H9 (cell line): ENCODE measurements at places on chromosomes 11 and 22.

- DNase-seq, result no peak
Observed at GRCh38 chr11:67230406-67230805, 35.9 kb upstream of the GRK2 start.

- DNase-seq, result no peak
Observed at GRCh38 chr22:48253573-48253972, 1491.1 kb downstream of the TBC1D22A start.

DNA sequence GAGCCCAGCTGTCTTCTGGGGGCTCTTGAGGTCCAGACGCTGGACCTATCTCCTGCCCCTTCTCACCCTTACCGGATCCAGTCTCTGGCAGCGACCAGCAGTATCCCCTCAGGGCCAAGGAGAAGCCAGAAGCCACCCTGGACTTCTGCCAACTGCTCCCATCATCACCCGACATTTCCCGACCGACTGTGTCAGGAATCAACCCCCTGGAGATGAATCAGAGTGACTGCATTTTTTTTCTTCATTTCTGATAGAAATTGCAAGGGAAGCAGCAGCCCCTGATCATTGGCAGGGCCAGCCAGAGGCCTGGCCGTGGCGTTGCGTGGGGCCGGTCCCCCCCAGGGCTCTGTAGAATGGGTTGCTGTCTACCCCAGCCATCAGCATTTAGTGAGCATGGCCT lies 5.2 kb upstream of the LIF start:
- DNase-seq, result no peak

GRCh38 chr22:26893173-26894110 lies 236.1 kb downstream of the MIAT start:
- peak; percentile 41 for DNase-seq

GRCh38 chr11:82082976-82083375 lies 650.7 kb downstream of the FAM181B start:
- DNase-seq, result no peak

DNA sequence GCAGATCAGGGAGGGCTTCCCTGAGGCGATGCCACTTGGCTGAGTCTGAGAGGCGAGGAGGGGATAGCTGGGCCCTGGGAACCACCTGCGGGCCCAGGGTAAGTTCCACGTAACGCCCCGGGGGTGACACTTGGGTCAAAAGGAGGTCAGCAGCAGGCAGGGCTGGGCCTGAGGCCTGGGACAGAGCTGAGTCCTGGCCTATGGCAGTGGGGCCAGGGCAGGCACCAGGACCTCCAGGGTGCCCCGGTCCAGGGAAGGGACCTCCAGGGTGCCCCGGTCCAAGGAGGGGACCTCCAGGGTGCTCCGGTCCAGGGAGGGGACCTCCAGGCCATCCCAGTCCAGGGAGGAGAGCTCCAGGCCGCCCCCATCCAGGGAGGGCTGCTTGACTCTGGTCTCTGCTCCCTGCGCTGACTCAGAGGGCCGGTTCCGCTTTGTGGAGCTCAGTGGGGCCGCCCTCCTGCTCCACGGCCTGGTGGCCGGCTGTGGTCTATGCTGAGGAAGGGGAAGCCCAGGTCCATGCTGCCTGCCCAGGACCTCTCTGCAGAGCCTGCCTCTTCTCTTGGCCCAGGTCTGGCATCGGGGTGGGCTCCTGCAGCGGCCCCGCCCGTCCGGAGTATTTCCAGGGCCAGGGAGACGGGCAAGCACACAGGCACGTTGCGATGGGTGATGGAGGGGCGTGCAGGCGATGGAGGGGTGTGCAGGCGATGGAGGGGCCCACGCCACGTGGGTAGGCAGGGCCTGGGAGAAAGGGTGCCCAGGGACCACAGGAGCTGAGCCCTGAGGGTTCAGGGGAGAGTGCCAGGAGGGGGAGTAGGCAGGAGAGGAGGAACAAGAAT lies 19.5 kb upstream of the WNT7B start:
- DNase-seq, result no peak

GRCh38 chr22:47692811-47693210 lies 930.4 kb downstream of the TBC1D22A start:
- no peak for DNase-seq

DNA sequence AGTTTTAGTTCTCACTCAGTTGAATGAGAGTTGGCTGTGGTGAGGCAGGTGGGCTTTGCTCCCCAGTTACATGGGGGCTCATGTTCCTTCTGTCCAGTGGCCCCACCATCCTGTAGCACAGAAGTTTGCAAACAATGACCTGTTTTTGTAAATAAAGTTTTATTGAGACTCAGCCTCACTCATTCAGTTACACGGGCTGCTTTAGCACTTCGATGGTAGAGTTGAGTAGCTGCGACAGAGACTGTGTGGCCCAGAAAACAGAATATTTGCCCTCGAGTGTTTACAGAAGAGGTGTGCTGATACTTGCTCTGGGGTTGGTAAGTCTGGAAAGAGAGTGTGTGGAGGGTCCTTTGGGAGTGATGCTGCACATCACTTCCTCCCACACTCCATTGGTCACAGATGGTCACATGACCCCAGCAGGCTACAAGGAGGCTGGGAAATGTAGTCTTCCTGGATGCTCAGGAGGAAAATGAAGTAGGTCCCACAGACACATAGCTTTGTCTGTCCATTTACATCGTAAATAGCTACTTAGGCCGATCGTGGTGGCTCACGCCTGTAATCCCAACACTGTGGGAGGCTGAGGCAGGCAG lies 34.6 kb downstream of the IFT27 start:
- peak; percentile 54 for DNase-seq

DNA sequence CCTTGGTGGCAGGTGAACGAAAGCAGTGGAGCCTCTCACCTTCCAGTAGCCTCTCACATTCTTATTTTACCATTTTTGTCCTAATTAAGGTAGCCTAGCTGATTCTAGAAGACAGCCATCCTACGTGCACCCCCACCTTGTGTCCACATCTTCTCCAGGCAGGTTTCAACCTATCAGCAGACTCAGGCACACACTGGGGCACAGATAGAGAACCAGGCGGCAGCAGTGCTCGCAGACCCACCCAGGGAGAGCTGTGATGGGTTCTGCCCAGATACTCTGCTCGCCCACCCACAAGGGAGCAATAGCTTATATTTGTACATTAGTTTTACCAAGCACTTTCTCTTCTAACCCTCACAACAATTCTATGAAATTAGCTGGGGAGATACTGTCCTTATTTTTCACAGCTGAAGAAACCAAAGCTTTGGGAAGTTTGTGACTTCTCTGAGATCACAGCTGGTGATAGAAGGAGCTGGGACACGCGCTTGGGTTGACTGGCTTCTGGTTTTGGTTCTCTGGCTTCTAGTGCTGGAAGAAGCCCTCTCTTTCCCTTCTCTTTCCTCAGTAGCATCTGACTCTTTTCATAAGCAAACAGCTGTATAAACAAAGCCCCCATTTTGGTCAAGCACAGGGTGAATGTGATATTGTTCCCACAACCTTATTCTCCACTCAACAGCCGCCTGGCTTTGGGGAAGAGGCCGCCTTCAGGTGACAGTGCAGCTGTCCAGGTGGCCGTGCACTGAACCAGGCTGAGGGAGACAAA lies 36.9 kb downstream of the PPP2R1B start:
- no peak for DNase-seq

DNA sequence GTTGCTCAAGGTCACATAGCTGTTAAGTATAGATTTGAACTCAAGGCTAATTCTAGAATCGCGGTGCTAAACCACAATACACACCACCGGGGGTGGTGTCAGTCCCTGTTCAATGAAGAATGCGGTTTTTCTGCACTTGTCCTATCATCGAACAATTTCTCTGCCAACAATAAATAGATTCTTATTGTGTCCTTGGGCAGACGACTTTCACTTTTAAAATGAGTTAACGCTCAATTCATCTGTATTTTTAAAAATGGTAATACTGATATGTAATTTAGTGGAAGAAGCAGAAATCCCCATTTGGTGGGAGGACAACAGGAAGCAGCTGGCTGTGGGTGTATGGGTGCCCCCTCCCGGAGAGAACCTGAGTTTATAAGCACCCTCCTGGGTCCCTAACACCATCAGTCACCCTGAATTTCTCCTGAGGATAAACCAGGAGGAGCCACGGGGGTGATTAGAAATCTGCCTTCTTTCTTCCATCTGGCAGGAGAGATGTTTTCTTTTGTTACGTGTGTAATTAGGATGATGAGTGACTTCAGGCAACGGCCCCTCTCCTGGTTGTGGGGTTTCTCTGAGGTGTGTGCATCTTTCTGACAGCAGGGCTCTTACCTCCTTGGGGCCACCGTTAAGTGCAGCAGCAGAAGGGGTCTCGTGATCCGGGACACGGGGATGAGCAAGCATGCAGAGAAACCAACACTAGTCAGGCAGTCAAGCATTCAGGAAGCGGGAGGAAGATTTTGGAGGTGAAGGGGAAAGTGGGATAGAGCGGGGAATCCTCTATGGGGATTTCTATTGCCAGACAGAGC lies 87.7 kb downstream of the GRAMD1B start:
- no peak for DNase-seq

- DNase-seq, result no peak
Observed at GRCh38 chr11:9030601-9031000, 26.8 kb upstream of the NRIP3 start.

GRCh38 chr11:66262191-66262590 lies 6.2 kb upstream of the RAB1B start:
- DNase-seq, result no peak

DNA sequence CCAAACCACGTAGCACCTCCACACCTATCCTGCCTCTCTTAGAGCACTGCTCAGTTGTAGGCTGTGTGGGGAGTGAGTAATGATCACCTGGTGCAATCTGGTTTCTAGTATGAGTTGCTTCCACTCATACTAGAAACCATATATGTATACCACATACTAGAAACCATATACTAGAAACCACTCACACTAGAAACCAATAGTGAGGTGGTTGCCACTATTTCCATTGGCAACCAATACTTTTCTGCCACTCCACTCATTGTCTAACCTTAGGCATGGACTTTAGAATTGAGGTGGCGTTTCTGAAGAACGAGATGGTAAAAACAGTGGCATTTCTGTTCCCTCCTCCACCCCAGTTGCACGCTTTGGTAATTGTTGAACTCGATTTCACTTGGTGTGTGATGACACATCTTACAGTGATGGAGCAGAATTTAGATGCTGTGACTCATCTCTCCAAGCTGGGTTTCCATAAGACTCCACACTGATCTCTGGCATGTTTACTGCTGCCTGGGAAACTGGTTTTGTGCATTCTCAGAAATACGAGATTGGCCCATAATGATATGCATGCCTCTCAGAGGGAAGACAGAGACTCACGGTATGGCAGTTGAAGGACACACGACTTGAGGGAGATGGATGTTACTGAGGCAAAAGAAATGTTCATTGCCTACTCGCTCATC lies 82.9 kb downstream of the KIRREL3 start:
- DNase-seq, result peak; percentile 16

DNA sequence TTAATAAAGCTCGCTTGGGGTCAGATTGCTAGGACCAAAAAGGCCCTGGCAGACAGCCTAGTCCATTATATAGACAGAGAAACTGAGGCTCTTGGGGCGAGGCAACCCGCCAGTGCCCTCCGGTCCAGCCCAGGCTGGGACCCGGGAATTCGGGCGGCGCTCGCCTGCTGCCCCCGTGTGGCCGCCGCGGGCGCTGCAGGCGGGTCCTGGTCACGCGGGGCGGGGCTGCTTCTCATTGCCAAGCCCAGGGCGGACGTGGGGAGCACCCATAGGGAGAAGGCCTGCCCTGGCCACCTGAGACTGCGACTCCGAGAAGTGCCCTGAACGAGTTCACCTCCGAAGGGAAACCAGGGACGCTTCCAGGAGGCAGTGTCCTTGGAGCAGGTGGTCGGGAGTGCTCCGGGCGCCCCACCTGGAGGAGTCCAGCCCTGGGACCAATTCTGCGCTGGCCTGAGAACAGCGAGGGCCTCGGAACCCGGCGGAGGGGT lies 36.0 kb upstream of the CSNK1E start:
- peak; percentile 80 for DNase-seq

GRCh38 chr11:102138670-102139069 lies 28.4 kb downstream of the YAP1 start:
- DNase-seq, result no peak

GRCh38 chr11:113567867-113568544 lies 92.8 kb upstream of the DRD2 start:
- DNase-seq, result no peak

DNA sequence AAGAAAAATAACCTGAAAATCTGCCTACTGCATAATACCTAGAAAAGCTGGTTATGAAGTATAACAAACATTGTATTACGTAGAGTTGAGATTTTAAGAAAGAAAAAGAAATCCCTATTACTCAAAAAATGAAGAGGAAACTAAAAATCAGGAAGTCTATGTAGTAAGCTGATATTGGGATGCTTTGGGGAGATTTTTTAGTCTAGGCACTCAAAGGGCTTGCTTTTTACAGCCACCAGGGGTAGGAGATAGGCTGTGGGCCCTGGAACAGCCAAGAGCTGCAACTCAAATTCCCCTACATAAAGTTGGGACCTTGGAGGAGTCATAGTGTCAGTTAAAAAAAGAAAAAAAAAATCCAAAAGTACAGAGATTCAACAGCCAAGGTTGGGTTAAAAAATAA lies 90.4 kb downstream of the RELT start:
- DNase-seq, result no peak

DNA sequence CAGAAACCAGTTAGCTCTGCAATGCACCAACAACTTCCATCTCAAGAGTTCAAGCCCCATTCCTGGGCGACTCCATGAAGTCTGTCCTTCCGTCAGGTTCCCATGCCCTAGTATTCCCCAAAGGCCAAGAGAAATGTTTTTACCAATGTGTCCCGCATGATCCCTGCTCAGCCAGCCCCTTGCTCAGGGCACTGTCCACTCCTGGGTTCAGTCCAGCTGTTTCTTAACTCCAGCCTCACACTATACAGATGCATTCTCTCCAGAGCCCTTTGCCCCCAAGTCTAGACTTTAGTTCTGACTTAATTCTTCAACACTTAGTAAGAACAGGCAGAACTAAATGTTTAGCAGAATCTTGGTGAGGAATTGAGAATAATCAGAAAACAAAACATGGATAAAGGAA lies 497.5 kb downstream of the SOX6 start:
- DNase-seq, result no peak

GRCh38 chr11:57648801-57649735 lies 644 bp downstream of the YPEL4 start:
- DNase-seq, result peak; percentile 62

- DNase-seq, result no peak
Observed at GRCh38 chr22:47779474-47779873, 1017.0 kb downstream of the TBC1D22A start.

- no peak for DNase-seq
Observed at GRCh38 chr11:74806267-74806666, 57.6 kb downstream of the RNF169 start.

DNA sequence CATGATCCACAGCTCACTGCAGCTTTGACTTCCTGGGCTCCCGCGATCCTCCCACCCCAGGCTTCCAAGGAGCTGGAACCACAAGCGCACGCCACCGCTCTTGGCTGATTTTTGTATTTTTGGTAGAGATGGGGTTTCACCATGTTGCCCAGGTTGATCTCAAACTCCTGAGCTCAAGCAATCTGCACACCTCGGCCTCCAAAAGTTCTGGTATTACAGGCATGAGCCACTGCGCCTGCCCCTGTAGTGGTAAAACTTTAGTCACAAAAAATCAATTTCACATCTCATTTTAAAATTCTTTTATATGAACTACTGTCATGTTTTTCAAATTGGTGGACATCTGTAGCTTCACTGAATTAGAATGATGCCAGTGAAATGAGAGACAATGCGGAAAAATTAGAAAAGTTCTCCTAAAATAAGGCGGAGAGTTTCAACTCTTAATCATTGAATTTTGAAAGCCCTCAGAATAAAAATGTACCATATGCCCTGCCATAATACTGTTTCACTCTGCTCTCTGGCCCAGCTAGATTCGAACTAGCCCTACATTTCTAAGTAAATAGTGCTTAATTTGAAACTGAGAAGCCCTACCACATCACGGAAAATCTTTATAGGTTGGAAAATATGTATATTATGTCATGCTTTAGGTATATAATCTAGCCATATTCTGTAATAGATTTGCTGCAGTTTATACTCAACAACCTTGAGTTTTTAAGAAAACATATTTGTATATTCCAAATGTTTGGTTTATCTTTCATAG lies 78.7 kb downstream of the HORMAD2 start:
- no peak for DNase-seq
